ENCODE measurements at places on chromosomes 2 and 18.

DNA sequence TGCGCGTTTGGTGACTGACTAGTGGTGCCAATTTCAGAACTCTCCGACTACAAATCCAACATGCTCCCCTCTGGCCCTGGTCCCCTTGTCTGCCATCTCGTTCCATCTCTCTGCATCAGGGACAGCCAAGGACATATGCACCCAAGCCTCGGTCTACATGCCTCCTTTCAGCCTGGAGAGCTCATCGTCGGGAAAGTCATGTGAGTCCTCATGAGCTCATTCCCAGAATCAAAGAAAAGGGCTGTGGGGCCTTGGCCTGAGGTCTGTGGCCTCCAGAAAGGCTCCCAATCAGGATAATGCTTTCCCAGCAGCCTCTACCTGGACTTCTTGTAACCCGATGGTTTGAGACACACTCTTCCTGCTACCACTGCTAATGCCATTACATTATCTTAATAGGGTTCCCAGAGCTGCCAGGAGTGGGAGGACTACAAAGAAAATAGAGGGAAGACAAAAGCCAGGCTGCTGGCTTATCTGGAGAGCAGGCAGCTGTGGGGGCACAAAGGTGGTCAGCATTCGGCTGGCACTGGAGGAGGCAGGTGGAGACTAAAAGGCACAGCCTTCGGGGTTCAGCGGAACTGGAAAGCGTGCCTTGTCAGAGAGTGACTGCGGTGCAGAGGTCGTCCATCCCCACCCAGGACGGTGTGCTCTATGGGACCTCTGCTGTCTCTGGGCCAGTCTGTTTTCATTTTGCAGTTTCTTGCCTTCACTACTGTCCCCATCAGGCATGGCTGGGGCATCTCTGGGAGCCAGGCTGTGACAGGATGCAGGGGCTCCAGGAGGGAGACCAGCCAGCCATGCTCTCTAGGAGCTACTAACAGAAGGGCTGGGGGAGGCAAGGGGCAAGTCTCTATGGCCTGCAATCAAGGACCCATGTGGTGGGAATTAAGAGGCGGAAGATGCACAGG is 104.4 kb upstream of the SMAD2 start:
- no peak for DNase-seq

DNA sequence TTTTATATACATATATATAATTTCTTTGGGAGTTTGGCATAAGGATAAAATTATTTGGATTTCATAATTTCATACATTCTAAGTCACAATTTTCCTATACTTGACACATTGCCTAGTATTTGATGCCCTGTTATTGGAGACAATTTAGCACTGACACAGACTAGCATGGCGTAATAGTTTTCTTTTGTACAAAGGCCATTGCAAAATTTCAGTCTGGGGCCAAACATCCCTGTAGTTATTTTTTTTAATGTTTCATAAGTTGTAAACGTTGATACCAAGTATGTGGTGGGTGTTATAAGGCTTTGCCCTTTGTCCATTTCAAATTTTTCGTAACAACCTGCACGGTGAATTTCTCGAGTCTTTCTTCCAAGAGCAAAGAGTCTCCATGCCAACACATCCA is 95.7 kb upstream of the NRP2 start:
- DNase-seq = no peak

DNA sequence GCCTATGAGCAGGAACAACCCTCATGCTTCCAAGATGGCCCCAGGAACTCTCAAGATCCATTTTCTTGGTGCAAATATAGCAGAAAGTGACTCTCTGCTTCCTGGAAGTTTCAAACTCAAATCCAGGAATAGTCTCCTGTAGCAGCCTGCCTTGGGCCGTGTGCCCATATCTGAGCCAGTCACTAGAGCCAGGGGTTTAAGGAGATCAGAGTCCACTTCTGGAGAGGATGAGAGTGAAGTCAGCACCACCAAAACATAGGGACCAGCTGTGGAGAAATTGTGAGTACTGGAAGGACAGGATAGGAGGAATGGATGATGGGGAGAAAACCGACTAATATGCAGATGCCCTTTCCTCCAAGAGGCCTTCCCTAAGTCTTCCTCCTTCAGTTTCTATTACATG is 33.2 kb downstream of the PSD4 start:
- DNase-seq = no peak

GRCh38 chr18:74479486-74480148 is 16.5 kb upstream of the CNDP2 start:
- no peak for DNase-seq

GRCh38 chr2:16243411-16243996 is 303.2 kb downstream of the MYCN start:
- DNase-seq = no peak

DNA sequence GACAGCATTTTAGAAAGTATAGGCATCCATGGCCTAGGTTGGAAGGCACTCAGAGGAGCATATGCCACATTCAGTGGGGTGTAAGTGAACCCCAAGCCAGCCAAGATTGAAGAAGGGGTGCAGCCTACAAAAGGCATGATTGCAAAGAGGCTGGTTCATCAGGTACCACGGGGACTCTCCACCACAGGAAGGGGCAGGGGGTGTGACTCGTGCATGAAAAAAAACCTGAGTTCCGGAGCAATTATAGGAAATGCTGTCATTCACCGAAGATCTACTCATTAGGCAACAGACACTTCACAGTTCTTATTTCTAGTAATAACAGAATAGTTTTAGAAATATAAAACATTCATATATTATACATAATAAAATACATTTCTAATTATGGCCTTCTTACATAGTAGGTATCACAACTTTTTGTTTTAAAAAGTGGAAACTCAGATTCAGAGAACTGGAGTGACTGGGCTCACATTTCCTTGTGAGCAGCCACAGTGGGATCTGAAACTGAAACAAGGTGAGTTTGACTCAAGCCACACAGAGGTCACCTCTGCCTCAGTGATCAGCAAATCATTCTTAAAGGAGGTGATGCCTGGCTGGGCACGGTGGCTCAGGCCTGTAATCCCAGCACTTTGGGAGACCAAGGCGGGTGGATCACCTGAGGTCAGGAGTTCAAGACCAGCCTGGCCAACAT is 188.4 kb upstream of the GYPC start:
- DNase-seq = no peak

GRCh38 chr2:156006721-156007618 is 325.6 kb downstream of the NR4A2 start:
- DNase-seq = no peak

DNA sequence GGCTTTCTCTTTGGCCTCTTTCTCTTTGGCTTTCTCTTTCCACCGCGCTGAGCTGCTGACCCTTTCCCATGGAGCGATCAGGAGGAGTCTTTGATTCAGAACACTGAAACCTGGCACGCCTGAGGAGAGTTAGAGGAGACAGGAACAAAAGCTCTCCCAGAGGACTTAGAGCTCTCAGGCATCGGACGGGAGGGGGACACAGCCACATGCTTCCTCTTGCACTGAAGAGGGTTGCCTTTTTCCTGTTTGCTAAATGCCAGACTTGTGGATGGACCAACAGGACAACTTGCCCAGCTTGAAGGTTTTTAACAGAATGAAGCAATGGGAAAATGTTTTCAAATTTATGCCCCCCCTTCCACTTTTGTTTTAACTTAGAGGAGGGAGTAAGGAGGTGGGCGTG is 3.6 kb upstream of the PTPN18 start:
- DNase-seq = no peak

GRCh38 chr2:181398000-181398399 is 59.2 kb upstream of the ITGA4 start:
- no peak for DNase-seq

DNA sequence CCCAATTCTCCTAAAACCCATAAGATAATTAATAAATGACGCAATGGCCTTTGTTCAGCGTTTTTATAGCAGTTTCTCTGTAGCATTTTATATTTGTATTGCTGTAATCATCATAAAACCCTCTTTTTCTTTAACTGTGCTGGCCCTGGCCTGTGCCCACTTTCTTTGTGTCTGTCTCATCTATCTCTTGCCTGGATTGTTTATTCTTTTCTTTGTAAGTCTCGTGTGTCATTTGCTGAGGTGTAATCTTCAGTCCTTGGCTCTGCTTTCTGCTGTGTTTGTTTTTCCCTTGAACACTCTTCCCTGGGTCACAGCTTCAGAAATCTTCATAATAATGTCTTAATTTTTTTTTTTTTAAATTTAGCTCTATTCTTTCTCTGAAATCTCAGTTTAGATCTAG is 525.8 kb upstream of the LINC00305 start:
- no peak for DNase-seq

DNA sequence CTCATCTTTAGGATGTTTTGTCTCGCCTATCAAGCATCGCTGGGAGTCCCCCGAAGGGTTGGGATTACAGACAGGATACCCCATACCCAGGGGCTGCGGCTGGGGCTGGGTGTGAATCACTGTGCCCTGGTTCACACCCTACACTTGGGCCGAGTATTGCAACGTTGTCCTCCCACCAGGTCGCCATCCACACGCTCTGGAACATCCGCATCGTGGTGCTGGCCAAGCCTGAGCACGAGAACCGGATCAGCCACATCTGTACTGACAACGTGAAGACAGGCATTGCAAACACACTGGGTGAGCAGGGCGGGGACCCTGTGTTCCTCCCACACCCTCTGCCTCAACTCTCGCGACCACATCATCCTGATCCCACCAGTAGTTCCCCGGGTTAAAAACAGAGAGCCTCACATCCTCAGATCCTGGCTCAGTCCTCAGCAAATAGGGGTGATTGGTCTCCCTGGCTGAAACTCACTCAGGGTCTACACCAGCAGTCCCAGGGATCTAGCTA is 87.3 kb upstream of the ATG16L1 start:
- no peak for DNase-seq

GRCh38 chr2:30417253-30417652 is 29.8 kb upstream of the LCLAT1 start:
- DNase-seq = no peak

DNA sequence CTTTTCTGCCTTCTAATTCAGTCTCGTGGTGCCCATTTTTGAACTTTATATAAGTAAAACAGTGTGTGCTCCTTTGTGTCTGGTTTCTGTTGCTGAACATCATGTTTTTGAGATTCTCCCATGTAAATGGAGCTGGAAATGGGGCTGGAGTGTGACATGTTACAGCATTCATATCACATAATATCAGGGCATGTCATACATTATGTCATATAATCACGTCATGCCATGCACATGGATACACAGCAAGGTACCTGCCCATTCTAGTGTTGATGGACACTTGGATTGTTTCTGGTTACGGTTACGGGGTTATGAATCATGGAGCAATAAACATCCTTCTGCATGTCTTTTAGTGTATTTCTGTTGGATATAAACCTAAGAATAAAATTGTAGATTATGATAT is 117.1 kb upstream of the MYT1L start:
- DNase-seq = no peak
